ENCODE measurements at places on chromosomes 12 and 14.

DNA sequence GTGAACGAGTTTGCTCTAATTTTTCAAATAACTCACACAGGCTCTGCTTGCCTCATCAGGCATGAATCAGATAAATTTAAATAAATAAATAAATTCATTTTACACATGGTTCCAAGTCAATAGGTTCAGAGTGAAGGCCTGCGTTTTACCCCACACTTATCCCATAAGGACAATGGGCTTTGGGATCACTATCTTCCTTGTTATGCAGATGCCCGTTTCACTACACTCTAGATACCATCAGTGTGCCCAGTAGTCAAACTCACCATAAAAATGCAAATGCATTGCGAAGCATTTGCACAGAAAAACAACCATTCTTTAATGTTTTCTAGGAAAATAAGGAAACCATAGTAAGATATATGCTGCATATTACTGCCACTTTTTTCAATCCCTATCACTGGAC is 155.9 kb upstream of the CCDC196 start:
- DNase-seq: no peak

- no peak for DNase-seq
Measured at GRCh38 chr12:14416658-14417057, 51.2 kb downstream of the ATF7IP start.

- no peak for DNase-seq
Measured at GRCh38 chr12:119615518-119616475, 22.2 kb downstream of the TMEM233 start.

DNA sequence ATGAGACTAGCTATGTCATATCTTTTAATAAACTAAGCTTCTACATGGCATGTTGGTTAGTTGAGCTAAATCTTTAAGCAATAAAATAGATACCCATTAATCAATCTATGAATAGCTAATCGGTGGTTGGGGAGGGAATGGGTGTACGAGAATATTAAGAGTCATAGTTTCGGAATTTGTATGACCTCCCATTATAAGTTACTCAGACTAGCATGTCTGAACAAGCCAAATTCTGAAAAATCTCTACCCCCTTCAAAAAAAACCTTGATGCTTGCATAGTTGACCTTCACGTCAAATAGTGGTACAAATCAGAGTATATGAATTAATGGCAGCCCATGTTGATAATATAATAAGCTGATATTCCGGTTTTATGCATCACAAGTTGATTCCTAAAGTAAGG is 60.0 kb downstream of the PLEKHG7 start:
- no peak for DNase-seq

GRCh38 chr14:33808187-33808586 is 142.7 kb downstream of the EGLN3 start:
- no peak for DNase-seq

DNA sequence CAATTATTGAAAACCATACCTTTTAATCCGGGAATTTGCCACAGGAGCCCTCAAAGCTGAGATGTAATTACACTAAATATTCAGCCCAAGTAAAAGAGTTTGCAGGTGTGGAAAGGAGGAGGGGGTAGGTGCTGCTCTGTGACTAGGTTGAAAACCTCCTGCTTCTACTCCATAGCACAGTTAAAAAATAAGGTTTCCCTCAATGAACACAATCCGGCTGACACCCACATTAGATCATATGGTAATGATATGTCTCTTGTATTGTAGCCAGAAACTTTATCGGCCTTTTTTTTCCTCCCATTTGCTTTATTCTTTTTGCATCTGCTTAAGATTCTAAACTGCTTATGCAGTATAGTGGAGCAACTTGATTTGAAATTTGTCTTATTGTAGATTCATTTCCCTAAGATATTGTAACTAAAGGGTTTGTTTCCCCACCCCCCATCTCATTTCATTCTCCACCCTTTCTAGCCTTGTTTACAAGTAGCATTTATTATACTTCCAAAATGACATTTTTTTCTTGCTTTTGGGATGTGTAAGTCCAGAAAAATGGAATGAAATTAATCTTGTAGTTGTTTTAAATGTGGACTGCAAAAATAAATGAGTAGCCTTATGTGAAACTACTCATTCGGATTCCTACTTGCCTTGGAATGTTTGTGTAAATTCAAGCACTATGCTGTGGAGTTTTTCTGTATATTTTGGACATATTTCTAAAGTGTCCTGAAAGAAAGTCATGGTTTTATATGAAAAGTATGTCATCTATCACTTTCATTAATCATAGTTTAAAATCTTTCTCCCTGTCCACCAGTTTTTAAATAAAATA is at the start of gene DCN:
Gene DCN, minus strand, starts transcription at position 182 of the 820 bp plus-strand sequence. CDS start 4,265 bp downstream, outside the sequence.
- DNase-seq: no peak

DNA sequence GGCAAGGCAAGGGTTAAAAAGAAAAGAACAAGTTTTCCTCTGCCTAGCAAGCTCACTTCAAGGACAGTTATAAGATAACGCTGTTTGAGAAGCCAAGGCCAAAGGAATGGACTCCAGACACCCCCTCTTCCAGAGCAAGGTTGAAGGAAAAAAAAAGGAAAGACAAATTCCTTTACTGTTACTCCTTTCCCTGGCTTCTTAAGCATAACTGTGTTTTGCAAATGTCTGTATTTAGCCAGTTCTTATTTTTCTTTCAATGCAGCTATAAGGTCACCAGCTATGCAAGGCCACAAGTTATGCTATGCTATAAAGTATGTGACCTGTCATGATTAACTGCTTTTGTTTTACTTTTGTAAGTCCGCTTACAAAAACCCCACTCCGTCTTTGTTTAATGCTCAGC is 26.6 kb downstream of the ZNF410 start:
- no peak for DNase-seq

GRCh38 chr14:77221241-77221871 is 39.8 kb downstream of the TMEM63C start:
- DNase-seq: no peak

DNA sequence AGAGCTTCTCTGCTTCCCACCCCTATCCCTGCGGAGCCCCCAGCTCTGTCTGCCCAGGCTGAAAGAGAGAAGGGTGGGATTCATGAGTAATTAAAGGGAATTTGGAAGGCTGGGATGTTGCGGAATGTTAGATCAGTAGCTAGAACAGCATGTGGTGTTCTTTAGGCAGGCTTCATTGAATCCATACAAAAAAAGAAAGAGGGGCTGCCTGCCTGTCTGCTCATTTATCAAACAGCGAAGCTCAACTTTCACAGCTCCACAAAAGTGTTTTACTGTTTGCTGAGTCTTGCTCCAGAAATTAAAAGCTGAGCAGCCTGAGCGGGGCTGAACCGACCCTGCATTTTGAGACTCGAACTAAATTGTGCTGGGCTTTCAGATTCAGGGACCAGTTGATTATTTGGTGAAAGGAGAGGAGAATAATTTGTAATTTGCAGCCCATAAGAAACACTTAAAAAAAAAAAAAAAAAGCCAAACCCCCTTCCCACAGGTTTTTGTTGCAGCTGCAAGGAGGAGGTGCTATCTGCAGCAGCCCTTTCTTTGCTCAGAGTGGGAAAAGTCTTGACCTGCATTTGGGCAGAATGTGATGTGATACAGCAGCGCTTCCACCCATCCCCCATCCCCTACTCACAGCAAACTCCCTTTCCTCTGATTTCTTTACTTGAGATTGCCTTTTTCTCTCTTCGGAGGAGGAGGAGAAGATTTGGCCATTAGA is 89.7 kb downstream of the RFX4 start:
- DNase-seq: no peak

DNA sequence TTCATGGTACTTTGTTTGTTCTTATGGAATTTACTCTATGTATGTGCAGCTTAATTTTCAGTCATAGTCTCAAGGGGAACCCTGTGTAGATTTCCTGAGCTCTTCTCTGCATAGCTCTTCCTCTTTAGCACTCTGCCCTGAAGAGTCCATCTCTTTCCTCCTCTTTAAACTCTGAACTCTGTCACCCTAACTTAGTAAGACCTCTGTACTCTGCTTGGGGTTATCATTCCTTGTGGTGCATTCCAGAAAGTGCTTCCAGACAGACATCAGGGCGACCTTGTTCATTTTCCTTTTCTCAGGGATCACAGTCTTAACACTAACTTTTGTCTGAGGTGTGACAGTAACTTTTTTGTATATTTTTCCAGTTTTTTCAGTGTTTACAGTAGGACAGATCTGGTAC is 179.3 kb downstream of the RAD51B start:
- no peak for DNase-seq

DNA sequence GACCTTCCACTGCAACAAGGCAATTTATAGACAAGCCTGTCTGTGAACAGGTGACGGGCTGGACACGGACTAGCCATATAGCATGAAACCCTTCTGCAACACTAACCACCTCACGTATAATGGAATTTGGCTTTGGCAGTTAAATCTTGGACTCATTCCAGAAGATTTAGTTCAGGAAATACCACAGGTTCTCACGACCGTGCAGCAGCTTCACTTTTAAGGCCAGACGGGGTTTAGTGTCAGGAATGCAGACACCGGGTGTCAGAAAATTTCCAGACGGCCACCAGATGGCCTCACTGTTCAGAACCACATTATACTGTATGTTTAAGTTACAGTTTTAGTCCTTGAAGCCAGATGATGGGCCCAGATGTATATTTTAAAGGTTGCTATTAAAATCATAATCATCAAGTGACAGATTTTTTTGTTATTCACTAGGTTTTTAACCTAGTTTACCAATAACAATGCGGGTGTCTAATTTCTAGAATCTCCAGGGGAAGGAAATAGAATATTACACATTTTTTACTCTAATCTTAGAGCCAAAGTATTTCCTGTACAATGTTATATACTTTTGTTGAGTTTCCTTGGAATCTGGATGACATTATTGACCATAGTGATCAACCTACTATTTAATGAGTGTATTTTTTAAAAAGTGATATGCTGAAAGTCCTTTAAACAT is 90.5 kb upstream of the TMPO start:
- DNase-seq: no peak

GRCh38 chr14:38211255-38211735 is 3.6 kb downstream of the SSTR1 start:
- DNase-seq: no peak

DNA sequence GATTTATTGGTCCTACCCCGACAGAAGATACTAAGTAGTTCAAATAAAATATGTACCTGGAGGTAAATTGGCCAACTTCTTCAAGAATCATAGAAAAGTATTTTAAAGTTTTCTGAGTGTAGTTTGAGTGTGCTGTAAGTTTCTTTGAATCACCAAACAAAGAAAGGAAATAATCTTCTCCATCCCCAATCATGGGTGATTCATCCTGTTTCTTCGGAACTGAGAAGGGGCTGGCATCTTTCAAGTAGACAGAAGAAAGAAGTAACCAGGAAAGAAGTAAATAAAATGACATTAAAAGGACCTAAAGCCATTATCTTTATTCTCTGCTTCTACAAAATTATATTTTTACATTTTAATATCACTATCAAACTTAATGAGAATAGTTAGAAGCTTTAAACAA is 6.8 kb downstream of the LMNTD1 start:
- no peak for DNase-seq

- no peak for DNase-seq
Measured at GRCh38 chr14:38255673-38256532, at the start of gene CLEC14A. TSS of gene CLEC14A (minus strand) at chr14:38256093. CDS start at chr14:38256022, 71 bp downstream.

GRCh38 chr12:88993651-88994050 is 358.6 kb downstream of the DUSP6 start:
- no peak for DNase-seq

GRCh38 chr14:54105406-54105805 is 148.8 kb upstream of the BMP4 start:
- no peak for DNase-seq

- DNase-seq: no peak
Measured at GRCh38 chr14:78248501-78249090, 78.4 kb downstream of the NRXN3 start.

DNA sequence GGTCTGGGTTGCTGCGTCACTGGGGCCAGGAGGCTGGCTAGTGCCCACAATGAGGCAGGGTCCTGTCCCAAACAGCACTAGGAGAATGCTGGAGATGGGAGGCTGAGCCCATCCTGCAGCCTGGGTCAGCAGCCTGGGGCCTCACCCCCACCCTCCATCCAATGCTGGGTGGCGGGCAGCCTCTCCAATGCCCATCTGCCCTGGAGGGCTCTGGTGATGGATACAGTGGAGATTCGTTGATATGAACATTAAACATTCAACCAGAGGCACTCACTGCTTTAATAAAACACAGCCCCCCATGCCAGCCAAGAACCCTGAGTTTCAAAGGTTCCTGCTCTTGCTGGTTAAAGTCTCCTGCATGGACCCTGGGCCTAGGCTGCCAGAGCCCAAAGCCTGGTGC is 19.5 kb upstream of the HHIPL1 start:
- DNase-seq: no peak

GRCh38 chr12:131008-131407 is 64.4 kb downstream of the IQSEC3 start:
- no peak for DNase-seq

- no peak for DNase-seq
Measured at GRCh38 chr14:93100570-93100969, 15.2 kb downstream of the ITPK1 start.

DNA sequence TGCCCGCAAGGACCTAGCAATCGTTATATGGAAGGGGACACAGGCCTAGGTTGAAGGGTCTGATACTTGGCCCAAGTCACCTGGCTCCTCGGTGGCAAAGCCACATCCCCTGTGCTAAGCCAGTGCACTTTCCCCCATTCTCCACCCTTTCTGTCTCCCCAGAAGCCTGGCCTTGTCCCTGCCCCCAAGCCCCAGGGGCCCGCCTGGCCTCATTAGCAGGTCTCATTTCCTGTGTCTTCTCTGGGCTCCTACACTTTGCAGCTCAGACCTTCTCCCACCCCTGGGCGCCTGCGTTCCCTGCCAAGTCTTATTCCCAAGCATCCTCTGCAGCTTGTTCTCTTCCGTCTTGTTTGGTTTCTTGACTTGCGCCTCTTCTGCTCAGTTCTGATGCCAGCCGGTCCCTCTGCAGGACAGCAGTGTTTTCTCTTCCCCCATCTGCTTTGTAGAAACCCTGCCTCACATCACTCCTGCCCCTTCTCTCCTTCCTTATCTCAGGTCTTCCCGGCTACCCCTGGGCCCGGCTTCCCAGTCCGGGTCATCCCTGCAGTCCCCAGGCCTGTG is 66.7 kb downstream of the SLC24A4 start:
- no peak for DNase-seq

- DNase-seq: no peak
Measured at GRCh38 chr14:20836668-20837338, 34.2 kb upstream of the RNASE1 start.

DNA sequence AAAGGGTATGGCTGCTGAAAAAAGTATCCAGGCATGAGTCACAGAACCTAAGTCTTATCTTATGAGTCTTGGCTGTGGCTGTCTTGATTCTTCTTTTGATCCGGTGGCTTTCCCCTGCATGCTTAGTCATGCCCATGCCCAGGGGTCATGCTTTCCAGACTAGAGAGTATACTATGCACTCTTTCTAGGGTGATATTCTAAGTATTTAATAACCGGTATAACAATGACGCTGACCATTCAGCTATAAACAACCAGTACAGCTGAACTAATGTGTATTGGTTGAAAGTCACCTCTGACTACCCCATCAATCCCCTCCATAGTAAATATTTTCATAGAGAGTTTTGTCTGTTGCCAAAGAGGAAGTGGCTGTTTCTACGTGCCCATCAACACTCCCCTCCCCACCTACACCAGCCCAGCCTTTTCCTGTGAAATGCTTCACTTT is 34.7 kb upstream of the NRXN3 start:
- DNase-seq: no peak

DNA sequence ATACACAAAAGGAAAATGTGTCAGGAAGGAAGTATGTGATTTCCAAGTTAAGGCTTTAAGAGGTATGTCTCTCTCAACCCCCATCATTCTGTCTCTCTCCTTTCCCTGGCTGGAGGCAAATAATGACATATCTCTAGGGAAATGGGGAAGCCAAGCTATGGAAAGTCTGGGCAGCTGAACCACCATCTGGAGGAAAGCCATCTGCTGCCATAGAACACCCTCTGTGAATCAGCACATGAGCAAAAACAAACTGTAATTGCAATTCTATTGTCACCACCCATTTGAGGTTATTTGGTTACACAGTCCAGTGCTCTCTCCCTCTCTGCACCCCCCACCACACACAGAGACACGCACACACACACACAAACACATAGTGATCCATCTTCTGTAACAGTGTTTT is 766.2 kb downstream of the FLRT2 start:
- DNase-seq: no peak

Measured in esophagus squamous epithelium (tissue), 5 donors.